ENCODE measurements at places on chromosomes 7 and 10. TPM values are rescaled to one million over a fixed set of nuclear protein-coding genes. Genes with fewer than 3 reads are reported as not detected.

GIMAP7 gene
- total RNA-seq = 32.2 TPM

MYL7 gene
- total RNA-seq = not detected

LIPJ gene
- not detected for total RNA-seq

SPAG6 gene
- not detected for total RNA-seq

TSPAN12 gene
- not detected for total RNA-seq

BUD23 gene
- total RNA-seq = 91.8 TPM

VWDE gene
- total RNA-seq = 2.6 TPM

TET1 gene
- 1.6 TPM for total RNA-seq

LGI1 gene
- not detected for total RNA-seq

SRGN gene
- total RNA-seq = 150 TPM

TMEM213 gene
- not detected for total RNA-seq

EVX1 gene
- not detected for total RNA-seq

SPDYE2 gene
- not detected for total RNA-seq

MMRN2 gene
- not detected for total RNA-seq

CRPPA gene
- total RNA-seq = 1.0 TPM

NCOA4 gene
- 128 TPM for total RNA-seq

ELN gene
- total RNA-seq = not detected

AGAP5 gene
- 5.5 TPM for total RNA-seq

TMEM184A gene
- total RNA-seq = 0.73 TPM

UNC5B gene
- total RNA-seq = not detected

STK17A gene
- 71.9 TPM for total RNA-seq

ZSCAN21 gene
- 7.1 TPM for total RNA-seq

CFAP46 gene
- not detected for total RNA-seq

C10orf120 gene
- total RNA-seq = not detected

HOXA13 gene
- total RNA-seq = not detected

CYP2W1 gene
- not detected for total RNA-seq

TIMM23 gene
- total RNA-seq = 49.6 TPM

All from activated naive CD4-positive, alpha-beta T cell treated with anti-CD3 and anti-CD28 coated beads, Interleukin-2, amount 50 U/mL, for 72 hours (primary cell).